GM12878 (cell line): ENCODE measurements at places on chromosomes 3 and 15. TPM values are rescaled to one million over a fixed set of nuclear protein-coding genes. Genes with fewer than 3 reads are reported as not detected.
A peak's percentile ranks its signal among the peaks of the same experiment; 100 is the strongest.

CACNA1D gene
- total RNA-seq = 2.6 and 2.7 TPM in 2 replicates

SEMA6D gene
- not detected in 2 replicates for total RNA-seq

ARGFX gene
- total RNA-seq = not detected in 2 replicates

NTRK3 gene
- not detected in 2 replicates for total RNA-seq

DNA sequence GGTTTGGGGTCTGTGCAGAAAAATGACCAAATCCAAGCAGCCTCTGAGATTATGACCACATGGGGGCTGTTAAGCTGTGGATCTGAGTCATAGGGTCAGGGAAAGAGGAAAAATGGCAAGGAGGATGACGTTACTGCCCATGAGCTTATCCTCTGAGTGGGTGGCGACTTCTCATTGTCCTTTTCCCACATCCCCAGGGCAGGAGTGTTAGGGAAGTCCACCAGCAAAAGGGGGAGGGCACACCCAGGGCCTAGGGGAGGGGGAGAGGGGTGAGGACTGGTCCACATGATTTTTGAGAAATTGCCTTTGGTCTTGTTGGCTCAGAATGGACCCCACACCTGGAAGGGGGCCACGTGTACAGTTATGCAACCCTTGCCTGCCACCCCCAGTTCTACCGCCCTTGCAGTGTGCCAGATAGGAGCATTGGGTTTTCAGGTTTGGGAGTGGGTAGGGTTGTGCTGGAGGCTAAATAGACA, 2.6 kb downstream of the CD276 start:
- no peak for DNase-seq
- H3K27me3 ChIP-seq = peaks cover 5% of the 10 kb centered on the region
- H3K27ac ChIP-seq = no peak overlapping the region

DNA sequence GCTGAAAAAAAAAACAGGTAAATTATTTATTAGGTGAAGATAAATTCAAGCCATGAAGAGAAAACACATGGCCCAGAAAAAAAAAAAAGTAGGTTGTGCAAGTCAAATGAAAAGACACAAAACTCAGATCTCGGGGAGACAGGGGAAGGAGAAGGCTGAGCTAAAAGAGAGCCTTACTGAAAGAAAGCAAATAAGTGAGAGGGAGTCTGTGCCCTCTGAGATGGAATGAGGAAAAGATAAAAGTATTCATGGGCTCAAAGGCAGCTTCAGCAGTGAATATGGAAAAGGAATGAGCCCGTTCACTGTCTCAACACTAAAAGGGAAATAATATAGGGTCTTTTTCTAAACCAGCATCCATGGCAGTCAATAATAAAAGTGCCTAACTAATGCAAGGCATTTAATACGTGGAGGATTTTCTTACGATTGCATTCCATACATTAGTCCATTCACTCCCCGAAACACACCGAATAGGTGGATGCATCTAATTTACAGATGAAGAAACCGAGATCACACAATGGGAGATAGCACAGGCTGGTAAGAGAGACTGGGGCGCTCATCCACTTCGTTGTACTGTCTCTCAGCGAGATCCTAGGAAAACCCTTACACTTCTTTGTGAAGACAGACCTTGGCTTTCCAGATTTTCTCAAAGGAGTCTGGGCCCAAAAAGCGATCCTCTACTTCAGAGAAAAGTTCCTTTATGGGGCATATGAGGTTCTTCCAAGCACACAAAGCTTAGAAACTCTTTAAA, 1.1 kb downstream of the TFDP2 start:
- H3K27me3 ChIP-seq = no peaks in the 10 kb centered on the region
- H3K27ac ChIP-seq = no peak overlapping the region
- no peaks in the 10 kb centered on the region for H3K36me3 ChIP-seq
- H3K4me1 ChIP-seq = peaks cover 3% of the 10 kb centered on the region; the same call in 1 of the 2 replicates
- H3K4me3 ChIP-seq = peak overlapping the region; percentile 87

DNA sequence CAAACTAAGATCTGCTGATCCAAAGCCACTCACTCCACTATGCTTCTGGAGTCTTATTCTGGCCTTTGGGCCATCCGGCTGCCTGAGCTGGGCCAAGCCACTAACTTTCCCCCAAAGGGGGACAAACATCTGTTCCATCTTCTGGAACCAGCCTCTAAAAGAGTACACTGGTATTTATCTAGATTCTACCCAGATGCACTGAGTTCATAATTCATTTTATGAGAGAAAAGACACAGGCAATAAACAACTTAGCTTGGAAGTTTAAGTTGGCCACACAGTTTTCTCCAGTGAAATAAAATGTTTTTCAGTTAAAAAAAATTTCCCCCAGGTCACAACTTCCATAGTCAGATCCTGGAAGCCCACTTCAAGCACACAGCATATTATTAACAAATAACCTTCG, 80.1 kb upstream of the ARHGEF3 start:
- no peaks in the 10 kb centered on the region for H3K27me3 ChIP-seq
- H3K4me3 ChIP-seq = no peak overlapping the region
- DNase-seq = no peak

GRCh38 chr3:39150803-39151631, 2.4 kb downstream of the CSRNP1 start:
- H3K4me1 ChIP-seq = peaks cover 44% of the 10 kb centered on the region
- DNase-seq = no peak
- H3K4me3 ChIP-seq = peak overlapping the region; percentile 76
- peak overlapping the region; percentile 71 for H3K27ac ChIP-seq
- H3K27me3 ChIP-seq = no peaks in the 10 kb centered on the region

- H3K27me3 ChIP-seq = no peaks in the 10 kb centered on the region
- H3K36me3 ChIP-seq = no peaks in the 10 kb centered on the region
- H3K4me3 ChIP-seq = no peak overlapping the region
- H3K4me1 ChIP-seq = no peaks in the 10 kb centered on the region
- DNase-seq = no peak
Measured at GRCh38 chr3:48406443-48407431, 23.1 kb downstream of the PLXNB1 start.

DNA sequence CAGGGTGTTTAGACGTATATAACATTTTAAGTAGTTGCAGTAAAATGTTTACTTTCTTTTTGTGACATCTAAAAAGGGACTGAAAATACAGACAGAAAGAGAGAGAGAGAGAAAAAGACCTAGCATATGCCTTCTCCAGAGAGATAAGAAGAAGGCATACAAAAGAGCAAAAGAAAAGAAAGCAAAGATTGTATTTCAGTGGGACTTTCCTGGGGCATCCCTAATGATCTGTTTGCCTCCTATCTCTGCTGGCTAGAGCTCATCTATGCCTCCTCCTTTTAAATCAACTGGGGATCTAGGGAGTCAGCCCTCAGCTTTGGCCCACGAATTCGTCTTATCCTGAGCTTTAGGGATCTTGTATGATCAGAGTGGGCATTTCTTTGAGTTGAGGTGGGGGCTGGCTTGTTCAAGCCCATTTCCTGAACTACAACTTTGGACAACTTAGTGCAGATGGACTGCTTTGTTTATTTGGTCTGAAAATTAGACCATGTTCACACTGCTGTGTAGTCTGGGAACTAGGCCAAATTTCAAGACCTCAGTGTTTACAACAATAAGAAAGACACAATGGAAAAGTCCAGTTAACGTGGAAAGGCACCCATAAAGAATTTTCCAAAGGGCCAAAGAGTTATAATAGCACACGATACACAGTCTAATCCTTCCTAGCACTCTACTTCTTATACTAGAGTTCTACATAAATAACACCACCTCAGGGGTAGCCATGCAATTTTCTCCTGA, 61.0 kb downstream of the ATP8B4 start:
- no peaks in the 10 kb centered on the region for H3K27me3 ChIP-seq
- H3K36me3 ChIP-seq = no peaks in the 10 kb centered on the region
- H3K27ac ChIP-seq = no peak overlapping the region
- no peak for DNase-seq
- no peak overlapping the region for H3K4me3 ChIP-seq
- H3K4me1 ChIP-seq = no peaks in the 10 kb centered on the region

DNA sequence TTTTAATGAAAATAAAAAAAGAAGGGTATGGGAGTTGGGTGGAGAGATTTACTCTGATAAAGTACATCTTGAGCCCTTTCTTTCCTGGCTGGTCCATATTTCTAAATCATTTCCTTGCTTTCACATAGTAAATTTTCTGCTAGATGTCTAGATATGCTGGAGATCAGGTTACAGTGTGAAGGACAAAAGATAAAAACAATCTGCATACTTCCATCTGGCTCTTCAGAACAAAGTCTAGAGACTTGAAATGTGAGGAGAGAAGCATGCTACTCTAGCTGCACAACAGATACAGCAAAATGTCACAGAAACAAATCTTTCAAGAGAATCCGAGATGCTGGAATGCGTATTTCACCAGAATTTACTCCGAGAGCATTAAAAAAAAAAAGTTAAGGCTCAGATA, 42.2 kb downstream of the FOXP1 start:
- no peak for DNase-seq
- no peaks in the 10 kb centered on the region for H3K36me3 ChIP-seq
- H3K4me1 ChIP-seq = no peaks in the 10 kb centered on the region

DNA sequence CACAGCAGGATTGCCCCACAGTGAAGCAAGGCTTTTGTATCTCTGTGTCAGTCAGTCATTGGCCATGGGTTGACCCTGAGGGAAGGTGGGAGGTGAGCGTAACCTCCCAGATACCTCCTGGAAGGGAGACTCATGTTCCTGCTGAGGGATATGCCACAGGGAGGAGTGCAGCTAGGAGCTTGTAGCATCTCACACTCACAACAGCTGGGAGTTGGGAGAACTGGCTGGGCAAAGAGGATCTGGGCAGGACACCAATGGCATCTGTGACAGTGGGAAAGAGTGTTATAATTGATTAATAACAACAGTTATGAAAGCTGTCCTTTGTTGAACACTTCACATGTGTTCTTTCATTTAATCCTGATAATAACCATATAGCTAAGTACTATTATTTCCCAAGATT, 171.0 kb downstream of the TLE3 start:
- no peak for DNase-seq
- H3K27ac ChIP-seq = no peak overlapping the region
- no peak overlapping the region for H3K4me3 ChIP-seq
- no peaks in the 10 kb centered on the region for H3K27me3 ChIP-seq

GRCh38 chr15:70267879-70268278, 170.2 kb upstream of the TLE3 start:
- DNase-seq = no peak
- no peak overlapping the region for H3K4me3 ChIP-seq
- H3K4me1 ChIP-seq = peaks cover 35% of the 10 kb centered on the region
- no peak overlapping the region for H3K27ac ChIP-seq
- no peaks in the 10 kb centered on the region; the same call in 1 of the 2 replicates for H3K27me3 ChIP-seq

GRCh38 chr15:56017920-56018319, 24.5 kb upstream of the NEDD4 start:
- DNase-seq = no peak
- no peaks in the 10 kb centered on the region for H3K4me1 ChIP-seq
- no peak overlapping the region for H3K27ac ChIP-seq
- no peaks in the 10 kb centered on the region for H3K36me3 ChIP-seq

DNA sequence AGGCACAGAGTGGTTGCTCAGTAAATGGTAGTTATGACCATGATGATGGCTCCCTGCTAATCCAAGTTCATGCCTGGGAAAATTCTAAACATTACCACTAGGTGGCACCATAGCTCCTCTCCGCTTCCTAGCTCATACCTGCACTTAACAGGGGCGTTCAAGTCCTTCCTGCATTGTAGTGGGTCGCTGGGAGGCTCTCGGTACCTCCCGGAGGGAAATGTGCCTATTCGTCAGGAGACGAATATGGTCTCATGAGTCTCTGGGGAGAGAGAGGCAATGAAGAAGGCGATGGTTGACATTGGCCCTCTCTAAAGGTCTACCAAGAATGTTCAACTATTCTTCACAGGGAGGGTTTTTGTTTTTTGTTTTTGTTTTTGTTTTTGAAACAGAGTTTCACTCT, 10.9 kb downstream of the MESP1 start:
- no peaks in the 10 kb centered on the region for H3K4me1 ChIP-seq
- DNase-seq = peak; percentile 43
- no peaks in the 10 kb centered on the region for H3K36me3 ChIP-seq
